ENCODE measurements at places on chromosomes 12 and 14.

- DNase-seq = no peak
These were observed 85.8 kb upstream of the TSPAN11 start for GRCh38 chr12:30840715-30841114.

- no peak for DNase-seq
These were observed 58.5 kb upstream of the LRTM2 start for GRCh38 chr12:1761857-1762256.

DNA sequence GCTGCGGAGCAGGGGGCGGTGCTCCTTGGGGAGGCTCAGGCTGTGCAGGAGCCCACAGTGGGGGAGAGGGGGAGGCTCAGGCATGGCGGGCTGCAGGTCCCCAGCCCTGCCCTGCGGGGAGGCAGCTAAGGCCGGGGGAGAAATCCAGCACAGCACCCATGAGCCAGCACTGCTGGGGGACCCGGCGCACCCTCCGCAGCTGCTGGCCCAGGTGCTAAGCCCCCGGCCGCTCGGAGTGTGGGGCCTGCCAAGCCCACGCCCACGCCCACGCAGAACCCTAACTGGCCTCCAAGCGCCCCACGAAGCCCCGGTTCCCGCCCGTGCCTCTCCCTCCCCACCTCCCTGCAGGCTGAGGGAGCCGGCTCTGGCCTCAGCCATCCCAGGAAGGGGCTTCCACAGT is 145.6 kb upstream of the SEL1L start:
- no peak for DNase-seq

GRCh38 chr14:94128216-94128839 is 1.1 kb downstream of the IFI27L2 start:
- DNase-seq = no peak

DNA sequence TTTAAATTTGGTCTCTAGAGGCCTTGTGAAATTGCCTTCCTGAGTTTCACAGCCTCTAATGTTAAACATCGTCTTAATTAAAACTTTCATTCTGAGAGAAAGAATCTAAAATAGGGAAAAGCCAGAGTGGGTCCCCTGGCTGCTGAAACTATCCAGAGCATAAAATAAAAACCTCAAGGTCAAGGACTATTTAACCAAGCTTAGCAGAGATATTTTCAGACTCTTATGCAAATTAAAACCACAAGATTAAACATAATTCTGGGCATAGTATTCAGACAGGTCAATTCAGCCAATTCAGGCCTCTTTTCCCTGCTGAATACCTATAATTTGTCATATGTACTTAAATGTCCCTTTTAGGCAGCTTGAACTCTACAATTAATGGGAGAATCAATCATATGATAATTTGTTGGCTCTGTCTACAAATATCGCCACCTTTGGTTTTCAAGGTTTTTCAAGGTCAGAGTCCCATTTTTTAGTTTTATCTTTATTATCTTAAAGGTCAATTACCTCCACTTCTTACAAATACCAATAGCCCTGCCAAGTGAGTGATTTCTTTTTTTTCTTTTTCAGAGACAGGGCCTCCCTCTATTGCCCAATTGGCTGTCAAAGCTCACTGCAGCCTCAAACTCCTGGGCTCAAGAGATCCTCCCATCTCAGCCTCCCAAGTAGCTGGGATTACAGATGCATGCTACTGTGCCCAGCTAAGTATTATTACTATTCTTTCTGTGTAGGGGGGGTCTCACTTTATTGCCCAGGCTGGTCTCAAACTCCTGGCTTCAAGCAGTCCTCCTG is 257.1 kb downstream of the PHLDA1 start:
- DNase-seq = no peak

DNA sequence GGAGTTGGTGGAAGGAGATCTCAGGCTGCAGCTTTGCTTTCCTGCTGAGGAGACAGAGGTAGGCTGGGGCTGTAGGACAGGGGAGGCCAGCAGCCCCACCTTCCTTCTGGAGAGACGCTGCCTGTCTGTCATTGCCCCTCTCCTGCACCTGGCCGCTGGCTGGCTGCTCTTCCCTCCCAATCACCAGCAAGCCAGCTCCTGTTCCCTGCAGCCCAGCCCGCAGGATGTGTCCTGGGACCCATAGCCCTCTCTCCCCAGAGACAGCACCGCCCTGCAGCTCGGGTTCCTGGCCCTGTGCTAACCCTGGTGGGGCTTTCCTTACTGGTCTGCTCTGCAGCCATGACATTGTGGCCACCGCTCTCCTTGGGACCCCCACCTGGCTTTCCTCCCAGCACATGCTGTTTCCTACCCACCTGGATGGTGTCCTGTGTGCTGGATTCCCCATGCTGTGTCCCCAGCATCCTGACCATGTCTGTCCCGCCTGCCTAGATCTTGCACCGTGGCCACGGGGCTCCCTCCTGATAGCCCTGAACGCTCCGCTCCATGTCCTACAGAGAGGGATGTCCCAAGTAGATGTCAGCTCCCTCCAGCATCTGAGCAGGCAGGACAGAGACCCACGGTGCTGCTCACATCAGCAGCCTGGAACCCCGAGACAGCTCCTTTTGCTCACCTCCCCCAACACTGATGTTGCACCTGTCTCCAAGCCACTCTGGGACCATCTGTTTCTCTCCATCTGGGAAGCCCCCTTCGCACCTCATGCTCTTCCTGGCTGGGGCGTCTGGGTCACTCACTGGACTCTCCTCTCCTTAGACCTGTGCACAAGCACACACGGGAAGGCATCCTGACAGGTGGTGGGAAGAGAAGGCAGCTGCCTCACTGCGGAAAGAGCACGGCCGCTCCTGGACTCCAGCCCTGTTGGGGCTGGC is 1.1 kb upstream of the MTA1 start:
- DNase-seq = no peak

- DNase-seq = no peak
These were observed 23.3 kb downstream of the NPC2 start for GRCh38 chr14:74469548-74470518.

DNA sequence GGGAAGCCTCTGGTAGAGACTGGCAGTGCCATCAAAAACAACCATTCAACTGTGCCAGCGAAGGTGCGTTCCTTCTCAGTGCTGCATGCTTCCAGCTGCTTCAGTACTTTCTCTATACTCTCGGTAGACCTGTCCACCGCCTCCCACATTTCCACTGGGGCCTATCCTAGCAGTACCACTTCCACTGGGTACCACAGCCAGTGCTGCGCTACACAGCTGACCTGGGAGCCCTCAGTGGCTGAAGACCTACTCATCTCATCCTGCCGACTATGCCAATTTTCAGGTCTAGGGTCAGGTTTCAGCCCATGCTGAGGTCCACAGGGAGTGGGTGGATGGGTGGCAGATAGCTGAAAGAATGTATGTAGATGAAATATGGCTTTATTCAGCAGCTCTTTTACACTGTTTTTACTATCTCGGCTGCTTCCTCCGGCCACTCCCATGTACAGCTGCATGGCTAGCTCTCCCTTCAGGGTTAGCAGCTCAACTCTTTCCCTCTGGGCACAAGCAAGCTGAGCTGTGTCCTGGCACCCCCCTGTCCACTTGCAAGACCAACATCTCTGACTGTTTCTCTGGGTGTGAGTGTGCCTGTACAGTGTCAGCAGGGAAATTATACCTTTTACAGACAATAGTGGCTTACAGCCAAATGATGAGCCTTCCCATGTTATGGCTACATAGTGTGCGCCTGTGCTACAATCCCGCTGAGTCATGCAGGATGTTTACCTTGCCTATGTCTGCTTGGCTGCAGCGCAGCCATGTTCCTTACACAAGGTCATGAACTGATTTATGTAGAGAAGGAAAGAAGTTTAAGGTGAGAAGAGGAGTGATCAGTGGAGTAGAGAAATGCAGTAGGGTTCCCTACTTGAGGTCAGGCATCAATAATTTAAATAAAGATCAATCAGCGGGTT is 125.7 kb upstream of the DDHD1 start:
- no peak for DNase-seq

DNA sequence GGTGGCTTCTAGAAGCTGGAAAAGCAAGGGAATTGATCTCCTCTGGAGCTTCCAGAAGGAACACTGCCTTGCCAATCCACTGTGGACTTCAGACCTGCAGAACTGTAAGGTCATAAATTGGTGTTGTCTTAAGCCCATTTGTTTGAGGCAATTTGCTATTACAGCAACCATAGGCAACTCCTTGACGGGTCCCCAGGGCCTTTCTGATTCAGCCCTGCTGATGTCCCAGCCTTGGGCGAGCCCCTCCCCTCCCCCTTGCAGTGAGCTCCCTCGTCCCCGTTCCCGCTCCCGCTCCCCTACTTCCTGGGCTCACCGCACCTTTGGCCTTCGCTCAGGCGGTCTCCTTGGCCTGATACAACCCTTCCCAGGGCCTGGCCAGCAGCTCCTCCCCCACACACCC is 18.9 kb upstream of the DIO3 start:
- no peak for DNase-seq

GRCh38 chr14:53151523-53152183 is 1.5 kb downstream of the DDHD1 start:
- no peak for DNase-seq

DNA sequence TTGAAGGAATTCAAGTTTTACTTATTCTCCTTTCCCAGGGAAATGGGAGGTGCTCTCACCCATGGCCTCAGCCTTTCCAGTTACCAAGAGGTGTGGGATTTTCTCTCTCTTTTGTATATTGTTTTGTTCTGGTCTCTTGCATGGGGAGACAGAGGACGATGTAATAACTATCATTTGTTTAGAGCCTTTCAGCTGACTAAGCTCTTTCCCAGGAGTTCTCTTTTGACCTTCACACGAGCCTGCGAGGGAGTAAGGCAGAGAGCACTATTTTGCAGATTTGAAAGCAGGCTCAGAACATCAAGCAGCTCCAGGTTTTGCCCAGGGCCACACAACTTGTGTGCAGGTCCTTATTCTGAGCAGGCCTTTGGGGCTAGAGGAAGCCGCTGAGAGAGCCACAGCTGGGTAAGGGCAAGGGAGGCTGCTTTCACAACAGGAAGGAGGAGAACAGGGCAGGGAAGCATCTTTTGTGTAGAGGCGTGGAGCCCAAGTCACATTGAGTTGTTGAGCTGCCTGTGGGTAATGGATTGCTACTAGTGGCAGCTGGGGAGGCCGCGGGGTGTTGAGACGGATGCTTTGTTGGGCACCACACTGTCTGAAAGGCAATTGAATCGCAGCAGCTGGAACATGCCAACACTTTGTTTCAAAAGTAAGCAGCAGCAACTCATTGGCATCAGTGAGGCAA is 116.2 kb downstream of the PRMT8 start:
- no peak for DNase-seq

- DNase-seq = no peak
These were observed 5.0 kb upstream of the ALDH2 start for GRCh38 chr12:111761706-111762105.

GRCh38 chr12:1666685-1667162 is 24.1 kb upstream of the ADIPOR2 start:
- no peak for DNase-seq

DNA sequence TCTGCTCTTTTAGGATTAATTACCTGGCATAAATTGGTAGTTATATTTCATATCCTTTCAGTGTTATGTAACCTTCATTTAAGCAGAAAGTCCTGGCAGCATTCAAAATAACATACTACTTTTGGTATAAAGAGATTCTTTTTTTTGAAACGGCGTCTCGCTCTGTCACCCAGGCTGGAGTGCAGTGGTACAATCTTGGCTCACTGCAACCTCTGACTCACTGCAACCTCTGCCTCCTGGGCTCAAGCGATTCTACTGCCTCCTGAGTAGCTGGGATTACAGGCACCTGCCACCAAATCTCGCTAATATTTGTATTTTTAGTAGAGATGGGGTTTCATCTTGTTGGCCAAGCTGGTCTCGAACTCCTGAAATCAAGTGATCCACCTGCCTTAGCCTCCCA is 9.2 kb downstream of the KTN1 start:
- DNase-seq = no peak

DNA sequence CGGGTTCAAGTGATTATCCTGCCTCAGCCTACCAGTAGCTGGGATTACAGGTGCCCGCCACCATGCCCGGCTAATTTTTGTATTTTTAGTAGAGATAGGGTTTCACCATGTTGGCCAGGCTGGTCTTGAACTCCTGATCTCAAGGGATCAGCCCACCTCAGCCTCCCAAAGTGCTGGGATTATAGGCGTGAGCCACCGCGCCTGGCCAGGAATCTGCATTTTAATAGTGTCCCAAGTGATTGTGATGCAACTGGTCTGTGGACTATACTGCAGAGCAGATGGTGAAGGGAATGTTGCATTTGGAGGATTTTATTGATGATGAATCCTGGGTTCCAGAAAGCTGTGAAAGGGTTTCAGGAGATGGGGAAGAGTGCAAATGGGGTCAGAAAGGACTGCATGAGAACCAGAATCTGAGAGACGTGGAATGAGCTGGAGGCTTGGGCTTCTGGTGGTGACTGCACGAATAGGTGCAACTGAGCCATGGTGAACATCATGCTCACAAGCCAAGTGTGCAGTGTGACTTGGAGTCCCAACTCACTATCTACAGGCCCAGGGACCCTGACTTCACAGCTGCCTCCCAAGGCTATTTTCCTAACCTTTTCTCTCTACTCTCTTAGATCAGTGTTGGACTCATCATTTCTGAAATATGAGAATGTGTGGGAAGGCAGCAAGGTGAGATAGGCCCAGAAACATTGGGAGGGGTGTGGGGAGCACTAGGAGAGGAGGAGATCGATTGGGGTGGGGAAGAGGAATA is 4.5 kb downstream of the RPS26 start:
- no peak for DNase-seq

DNA sequence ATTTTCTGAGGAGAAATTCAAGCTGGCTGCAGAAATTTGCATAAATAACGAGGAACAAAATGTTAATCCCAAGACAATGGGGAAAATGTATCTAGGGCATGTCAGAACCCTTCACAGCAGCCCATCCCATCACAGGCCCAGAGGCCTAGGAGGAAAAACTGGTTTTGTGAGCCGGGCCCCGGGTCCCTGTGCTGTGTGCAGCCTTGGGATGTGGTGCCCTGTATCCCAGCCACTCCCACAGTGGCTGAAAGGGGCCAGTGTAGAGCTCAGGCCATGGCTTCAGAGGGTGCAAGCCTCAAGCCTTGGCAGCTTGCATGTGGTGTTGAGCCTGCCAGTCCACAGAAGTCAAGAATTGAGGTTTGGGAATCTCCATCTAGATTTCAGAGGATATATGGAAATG is 57.7 kb downstream of the NPAS3 start:
- no peak for DNase-seq

DNA sequence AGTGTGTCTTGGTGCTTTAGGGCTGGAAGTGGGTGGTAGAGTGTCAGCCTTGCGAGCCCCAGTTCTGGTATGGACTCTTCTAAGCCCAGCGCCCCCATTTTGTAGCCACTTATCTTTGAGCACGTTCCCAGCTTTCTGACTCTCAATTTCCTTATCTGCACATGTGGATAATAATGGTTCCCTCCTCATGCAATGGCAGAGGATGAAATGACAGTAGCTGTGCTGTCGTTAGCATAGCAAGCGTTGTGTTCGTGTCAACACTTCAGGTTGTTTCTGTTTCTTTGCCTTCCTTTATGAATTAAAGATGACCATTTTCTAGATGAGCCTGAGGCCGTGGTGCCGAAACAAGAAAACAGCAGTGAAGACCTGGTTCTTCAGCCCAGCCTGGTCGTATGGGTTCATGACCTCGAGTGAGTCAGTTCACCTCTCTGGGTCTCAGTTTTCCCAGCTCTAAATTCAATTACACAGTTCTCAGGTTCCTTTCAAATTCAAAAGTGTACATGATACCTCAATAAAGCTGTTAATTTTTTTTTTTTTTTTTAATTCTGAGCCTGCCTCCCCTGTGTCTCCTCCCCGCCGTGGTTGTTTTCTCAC is 233.0 kb downstream of the SLC41A2 start:
- no peak for DNase-seq

GRCh38 chr14:98501335-98501734 is 770.7 kb downstream of the BCL11B start:
- no peak for DNase-seq

GRCh38 chr12:22228022-22228875 is 106.3 kb downstream of the ST8SIA1 start:
- DNase-seq = no peak
